ENCODE measurements at places on chromosomes 12 and 14.

DNA sequence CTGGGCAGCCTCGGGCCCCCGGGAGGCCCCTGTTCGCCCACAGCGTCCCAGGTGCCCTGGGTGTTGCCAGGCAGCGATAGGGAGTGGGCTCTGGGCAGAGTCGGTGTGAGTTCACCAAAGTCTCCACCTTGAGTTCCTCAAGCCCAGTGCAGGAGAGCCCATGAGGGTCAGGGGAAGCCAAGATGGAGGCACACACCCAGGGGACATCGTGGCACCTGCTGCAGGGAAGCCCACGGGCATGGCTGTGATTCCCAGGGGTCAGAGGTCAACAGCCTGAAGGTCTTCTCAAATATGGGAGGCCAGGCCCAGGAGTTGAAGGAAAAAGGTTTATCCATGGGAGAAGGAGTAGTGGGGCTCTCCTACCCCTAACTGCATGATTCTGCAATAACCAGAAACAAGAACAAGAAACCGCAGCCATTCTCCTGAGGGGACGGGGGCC lies 148.8 kb downstream of the ADGRD1 start:
- DNase-seq: no peak

GRCh38 chr12:50620109-50620977 lies 115.6 kb downstream of the DIP2B start:
- peak; percentile 94 for DNase-seq

DNA sequence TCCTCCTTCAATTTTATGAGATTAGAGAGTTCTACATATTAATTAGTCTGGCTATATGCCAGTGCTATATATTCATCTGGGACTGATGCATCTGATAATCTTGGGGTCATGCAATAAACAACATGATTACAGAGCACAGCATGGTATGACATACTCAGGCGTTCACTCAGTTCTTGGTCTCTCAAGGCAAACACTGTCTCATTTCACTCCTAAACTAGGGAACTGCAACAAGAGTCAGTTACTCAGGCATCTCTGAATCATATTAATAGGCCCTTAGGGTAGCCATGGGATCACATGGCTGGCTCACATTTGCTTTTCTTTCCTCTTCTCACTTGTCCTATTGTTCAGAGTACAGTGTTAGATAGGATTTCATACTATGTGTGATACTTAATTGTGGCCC lies 91.8 kb upstream of the TMEM260 start:
- DNase-seq: no peak

- no peak for DNase-seq
These were observed 68.1 kb downstream of the LRRC74A start for GRCh38 chr14:76894308-76894707.

- DNase-seq: no peak
These were observed 13.1 kb downstream of the CBLN3 start for GRCh38 chr14:24416254-24416931.

Measured in DMS79 (cell line).